NCI-H1436 treated with DMSO at 0.1 percent for 48 hours (cell line): ENCODE measurements at places on chromosomes 2 and 18.

GRCh38 chr2:60880643-60881046 lies 729 bp upstream of the REL start:
- no peak for DNase-seq

GRCh38 chr2:85770369-85770768 lies 16.6 kb downstream of the ATOH8 start:
- DNase-seq: no peak

DNA sequence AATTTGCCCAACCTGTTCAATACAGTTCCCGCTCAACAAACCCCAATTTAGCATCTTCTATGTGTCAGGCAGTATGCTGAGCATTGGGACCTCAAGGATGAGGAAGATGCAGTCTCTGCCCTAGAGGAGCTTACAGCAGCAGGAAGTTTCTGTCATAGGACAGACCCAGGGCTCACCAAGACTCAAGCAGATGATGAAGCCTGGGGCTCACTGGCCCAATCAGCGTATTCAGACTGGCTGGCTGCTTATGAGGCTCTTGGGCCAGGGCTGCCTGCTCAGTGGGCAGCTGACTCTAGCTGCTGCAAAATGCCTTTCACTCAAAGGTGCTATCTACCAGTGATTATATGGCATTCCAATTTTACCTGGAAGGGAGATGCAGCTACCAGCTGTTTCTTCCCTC lies 2.1 kb downstream of the FAM178B start:
- no peak for DNase-seq

DNA sequence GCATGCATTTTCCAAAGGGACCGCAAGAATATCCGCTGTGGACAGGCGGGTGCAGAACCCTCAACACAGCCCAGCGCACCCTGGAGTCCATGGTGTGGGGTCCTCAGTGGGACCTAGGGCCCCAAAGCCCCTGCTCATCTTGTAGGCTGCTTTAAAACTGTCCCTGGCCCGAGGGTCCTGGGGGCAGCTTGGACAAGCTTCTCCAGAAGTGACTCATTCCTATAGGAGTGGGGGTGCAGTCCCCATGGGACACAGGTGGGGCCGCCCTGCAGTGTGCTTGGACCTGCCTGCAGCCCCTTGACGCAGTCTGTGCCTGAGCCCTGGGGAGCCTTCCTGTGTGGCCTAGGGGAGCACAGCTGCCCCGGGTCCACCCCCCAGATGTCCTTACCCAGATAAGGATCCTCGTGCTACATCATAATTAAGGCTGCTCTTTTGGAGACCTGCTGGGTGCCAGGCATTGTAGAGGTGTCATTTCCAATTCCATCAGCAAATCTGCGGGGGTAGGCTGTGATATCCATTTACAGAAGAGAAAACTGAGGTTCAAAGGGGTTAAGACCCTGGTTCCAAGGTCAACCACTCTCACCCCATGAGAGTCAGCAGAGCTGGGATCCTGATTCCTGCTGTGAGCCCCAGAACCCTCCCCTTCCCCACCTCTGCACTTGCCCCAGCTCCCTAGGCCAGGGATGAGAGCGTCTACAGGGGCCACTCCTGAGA lies 1.7 kb upstream of the HS6ST1 start:
- DNase-seq: no peak

DNA sequence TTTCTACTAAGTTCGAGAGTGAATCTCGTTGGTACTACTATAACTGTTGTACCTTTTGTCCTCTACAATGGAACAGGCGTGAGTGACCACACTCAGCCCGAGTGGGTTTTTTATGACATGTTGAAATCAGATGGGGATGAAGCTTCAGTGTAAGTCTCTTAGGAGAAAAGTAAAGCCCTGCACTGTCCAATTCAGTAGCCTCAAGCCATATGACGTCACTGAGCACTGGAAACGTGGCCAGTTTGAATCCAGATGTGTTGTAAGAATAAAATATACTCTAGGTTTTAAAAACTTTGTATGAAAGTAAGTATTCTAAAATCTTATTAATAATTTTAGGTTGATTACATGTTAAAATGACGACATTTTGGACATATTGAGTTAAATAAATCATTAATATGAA lies 101.7 kb upstream of the SP3 start:
- no peak for DNase-seq

DNA sequence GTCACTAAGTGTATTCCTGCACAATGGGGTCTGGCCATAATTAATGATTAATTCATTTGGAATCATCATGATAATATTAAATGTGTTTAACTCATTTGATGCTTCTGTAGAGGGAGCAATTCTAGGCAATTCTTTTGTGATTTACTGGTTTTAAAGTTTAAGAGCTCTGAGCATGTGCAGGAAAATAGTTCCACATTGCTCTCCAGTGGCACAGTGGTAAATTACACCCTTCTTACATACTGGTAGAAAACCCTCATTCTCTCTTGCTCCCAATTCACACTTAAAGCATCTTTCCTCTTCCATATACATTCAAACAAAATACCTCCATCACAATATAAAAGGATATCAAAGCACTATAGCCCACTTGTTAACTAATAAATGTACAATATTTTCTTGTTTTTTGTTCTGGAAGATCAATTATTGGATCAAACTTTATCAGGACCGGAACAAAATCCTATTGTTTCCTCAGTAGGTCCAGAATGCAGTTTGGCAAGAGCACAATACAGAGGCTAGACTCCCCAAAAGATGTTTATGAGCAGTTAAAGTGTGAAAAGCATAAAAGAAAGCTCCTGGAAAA lies 844.3 kb downstream of the MBD2 start:
- DNase-seq: no peak

DNA sequence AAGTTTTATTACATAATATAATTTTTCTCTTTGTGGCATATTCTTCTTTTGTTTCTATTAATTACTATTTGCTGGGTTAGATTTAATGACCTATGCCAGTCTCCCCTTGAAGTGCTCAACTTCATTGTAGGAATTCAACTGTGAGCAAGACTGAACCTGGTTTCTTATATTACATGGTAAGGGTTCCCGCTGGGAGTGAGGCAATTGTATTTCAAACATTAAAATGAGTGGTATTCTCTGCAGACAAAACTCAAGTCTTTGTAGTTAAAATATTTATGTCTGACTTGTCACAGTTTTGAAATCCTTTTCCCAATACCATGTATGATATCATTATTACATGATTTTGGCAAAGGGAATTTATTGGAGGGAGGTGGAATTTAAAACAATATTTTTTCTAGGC lies 278.7 kb downstream of the GULP1 start:
- no peak for DNase-seq

GRCh38 chr2:234029150-234029733 lies 21.3 kb upstream of the SPP2 start:
- no peak for DNase-seq

GRCh38 chr2:202019689-202020450 lies 13.8 kb upstream of the FZD7 start:
- no peak for DNase-seq

DNA sequence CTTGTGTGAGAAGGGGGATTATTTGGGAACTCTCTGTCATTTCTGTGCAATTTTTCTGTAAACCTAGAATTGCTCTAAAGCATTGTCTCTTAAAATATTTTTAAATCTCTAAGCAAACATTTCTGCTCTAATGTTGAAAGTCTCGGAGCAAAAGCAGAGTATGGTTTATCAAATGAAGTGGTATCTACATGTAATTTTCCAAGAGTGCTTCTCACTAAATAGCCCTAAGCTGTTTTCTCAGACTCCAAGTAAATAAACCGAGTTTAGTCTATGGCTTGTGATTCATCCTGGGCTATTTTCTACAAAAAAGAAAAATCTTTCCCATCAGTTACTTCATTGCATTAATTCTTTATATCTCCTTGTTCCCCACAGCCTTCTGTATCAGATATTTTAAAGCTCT lies 90.8 kb downstream of the METTL4 start:
- DNase-seq: no peak

GRCh38 chr18:12258719-12259705 lies 4.9 kb downstream of the CIDEA start:
- DNase-seq: no peak

DNA sequence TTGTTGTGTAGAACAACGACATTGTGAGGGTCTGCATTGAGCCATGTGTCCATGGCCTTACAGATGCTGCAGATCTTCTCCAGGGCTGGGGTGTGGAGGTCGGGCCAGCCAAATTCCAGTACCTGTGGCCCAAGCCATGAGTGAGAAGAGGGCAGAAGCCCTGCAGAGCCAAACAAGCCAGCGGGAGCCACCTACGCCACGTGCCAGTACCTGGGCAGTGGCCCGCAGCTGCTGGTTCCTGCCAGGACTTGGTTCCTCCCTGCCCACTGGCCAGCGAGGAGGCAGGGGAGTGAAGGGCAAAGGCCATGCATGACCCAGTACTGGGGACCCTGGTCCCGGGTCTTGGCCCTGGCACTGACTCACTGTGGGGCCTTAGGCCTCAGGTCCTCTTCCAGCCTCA lies 109.4 kb downstream of the TNS1 start:
- DNase-seq: no peak

- DNase-seq: no peak
Observed at GRCh38 chr2:180222644-180223043, 215.5 kb upstream of the CWC22 start.

DNA sequence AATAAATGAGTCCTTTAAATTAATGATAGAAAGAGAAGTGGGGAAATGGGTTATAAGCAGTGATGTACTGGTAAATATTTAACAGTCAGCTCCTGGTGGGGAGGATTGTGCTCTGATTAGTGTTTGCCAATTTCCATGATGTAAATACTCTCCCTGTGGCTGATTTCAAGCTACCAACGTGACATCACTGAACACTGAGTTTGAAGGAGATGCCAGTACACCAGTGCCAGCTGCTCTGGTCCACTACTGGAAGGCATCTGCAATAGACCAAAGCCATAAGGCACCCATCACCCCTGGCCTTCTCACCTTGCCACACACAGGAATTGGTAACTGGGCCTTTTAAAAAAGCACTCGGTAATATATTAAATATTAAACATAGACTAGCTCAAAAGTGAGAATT lies 77.7 kb downstream of the TGOLN2 start:
- no peak for DNase-seq

DNA sequence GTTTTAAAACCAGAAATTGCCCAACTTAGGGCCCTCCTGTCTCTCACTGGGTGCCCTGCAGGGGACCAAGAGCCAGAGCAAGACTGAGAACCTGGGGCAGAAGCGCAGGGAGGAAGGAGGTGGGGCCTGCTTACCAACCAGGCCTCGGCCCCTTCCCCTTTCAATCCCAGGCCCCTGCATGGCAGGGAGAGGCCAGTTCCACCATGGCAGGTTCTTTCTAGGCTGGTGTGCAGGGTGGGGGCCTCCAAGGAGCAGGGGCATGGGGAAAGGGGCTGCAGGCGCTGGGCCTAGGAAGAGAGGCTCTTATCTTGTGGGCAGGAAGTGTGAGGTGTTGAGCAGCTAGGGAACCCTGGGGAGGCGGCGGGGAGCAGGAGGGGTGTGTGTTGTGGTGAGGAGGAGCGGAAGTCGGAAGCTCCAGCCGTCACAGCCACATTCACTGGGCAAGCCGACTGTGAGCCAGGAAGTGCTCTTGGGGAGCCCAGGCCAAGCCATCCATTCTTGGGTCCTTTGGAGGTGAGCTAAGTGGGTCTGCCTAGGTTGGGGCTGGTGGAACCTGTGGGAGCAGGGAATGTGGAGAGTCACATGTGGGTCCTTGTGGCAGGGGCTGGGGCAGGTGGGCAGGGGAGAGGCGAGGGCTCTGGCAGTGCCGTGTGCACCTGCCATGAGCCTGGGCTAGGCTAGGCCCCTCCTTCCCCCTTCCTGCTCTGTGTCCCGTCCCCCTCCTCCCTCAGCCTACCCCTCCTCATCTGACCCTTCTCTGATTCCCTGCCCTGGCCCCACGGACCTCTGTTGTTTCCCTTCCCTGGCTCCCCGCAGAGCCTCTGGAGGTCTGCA lies at the start of gene PSD4:
Gene PSD4 (plus strand): TSS at position 430 of the 834 bp plus-strand sequence. CDS start 8,486 bp downstream, outside the sequence.
- no peak for DNase-seq

- DNase-seq: no peak
Observed at GRCh38 chr2:200431996-200432705, 77.7 kb downstream of the KCTD18 start.

GRCh38 chr18:74819433-74820059 lies 221.9 kb downstream of the ZNF407 start:
- DNase-seq: no peak

DNA sequence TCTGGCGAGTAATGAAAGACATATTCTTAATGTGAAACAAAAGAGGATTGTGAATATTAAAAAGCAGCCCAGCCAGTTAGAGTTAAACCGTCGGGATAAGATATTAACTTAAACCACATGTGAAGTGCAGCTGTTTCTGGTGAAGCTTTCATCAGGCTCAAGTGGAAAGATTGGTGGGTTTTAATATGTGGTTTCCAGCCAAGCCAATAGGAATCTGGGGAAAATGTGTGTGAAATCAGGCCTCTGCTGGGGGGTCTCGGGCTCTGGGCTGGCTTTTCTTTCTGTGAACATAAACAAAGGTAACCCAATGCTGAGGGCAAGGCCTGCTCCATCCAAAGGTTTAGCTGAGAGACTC lies 279.6 kb downstream of the SLC4A3 start:
- DNase-seq: no peak

GRCh38 chr2:71640489-71640888 lies 187.1 kb downstream of the DYSF start:
- DNase-seq: no peak

DNA sequence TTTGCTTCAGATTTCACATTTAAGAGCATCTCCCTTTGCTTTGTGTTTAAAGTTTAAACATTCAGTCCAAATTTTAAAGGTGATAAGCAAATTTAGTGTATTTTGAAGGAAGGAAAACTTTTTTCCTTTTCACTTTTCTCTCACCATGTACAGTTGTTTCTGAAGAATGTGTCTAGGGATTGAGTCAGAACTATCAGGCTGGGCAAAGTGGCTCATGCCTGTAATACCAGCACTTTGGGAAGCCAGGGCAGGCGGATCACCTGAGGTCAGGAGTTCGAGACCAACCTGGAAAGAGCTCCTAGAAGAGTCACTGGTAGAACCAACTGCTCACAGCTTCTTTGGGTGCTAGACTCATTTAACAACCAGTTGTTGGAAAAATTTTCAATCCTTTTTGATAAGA lies 327.0 kb upstream of the THUMPD2 start:
- DNase-seq: no peak

DNA sequence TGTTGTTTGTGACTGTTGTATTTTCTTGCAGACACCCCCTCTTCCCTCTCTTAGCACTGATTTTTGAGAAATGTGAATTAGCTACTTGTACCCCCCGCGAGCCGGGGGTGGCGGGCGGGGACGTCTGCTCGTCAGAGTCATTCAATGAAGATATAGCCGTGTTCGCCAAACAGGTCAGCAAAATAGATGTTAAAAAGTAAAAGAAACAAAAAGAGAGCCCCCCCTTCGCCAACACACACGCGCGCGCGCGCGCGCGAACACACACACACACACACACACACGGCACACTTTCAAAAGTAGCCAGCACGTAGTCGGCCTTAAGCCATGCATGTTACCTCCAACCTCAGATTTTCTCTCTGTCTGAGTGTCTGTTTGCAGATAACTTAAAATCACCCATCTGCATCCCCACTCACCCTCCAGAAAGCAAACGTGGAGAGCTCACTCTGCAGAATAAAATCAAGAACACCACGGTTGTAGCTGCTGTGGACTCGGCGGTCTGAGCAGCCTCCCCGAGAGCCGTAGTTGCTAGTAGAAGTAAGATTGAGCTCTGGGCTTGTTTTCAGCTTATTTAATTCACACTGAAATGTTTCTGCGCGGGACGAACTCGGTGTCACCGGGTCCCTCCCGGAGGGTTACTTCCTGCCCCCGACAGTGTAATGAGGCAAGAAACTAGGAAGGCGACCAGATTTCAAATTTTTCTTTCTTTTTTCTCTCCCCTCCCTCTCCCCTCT lies 5.1 kb downstream of the MEIS1 start:
- no peak for DNase-seq
